ENCODE measurements at places on chromosomes 5 and 9. TPM values are rescaled to one million over a fixed set of nuclear protein-coding genes. Genes with fewer than 3 reads are reported as not detected.

ZFYVE16 gene
- polyA plus RNA-seq, result 74.7 TPM

SH3TC2 gene
- polyA plus RNA-seq, result not detected

LCN1 gene
- polyA plus RNA-seq, result not detected

CD72 gene
- polyA plus RNA-seq, result not detected

ORM1 gene
- polyA plus RNA-seq, result not detected
